Stimulated activated CD8-positive, alpha-beta memory T cell treated with anti-CD3 and anti-CD28 coated beads, Interleukin-4, amount 100 ng/mL, for 4 hours (primary cell): ENCODE measurements at places on chromosomes 1 and 21.

DNA sequence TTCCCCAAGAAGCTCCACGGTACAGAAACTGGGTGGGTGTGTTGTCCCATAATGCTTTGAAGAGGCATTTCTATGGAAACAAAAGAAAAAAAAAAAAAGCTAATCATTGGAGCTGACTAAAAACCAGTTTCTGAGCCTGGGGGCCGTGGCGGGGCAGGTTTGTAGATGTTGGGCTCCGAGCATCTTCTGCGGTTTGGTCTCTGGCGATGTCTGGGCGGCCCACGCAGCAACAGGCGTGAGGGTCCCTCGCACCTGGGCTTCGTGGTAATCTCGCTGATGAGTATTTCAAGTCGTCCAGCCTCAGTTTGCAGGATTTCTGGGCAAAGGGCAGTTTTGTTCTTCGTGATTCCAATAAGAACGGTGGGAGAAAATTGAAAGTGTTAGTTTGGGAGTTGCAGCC lies 6.8 kb downstream of the TP73 start:
- no peak for DNase-seq

DNA sequence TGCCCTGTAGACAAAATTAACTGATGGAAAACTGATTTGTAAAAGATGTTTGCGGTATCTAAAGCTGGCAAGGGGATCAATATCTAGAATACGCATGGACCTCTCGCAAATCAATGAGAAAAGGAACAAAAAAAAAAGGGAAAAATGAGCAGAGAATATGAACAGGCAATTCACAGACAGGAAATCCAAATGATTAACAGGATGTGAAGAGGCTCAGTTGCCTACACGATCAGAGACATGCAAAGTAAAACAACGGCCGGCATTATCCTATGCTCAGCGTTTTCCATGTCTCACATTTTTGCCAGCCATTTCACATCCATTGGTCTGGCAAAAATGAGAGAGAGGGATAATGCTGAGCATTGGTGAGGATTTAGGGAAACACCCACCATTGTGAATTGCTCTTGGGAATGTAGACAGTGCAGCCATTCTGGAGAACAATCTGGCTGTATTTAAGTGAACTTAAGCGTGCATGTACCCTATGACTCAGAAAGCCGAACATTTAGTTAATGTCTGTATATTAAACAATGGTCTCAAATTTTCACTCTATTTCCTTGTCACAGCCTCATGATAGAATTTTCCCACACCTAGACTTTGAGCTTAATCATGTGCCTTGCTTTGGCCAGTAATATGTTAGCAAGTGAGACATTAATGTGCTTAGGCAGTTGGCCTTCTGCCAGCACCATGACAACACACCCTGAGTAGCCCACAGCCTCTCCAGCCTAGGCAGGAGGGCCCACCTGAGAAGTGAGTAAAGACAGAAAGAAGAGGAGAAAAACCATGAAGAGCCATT lies 61.0 kb upstream of the NBPF3 start:
- DNase-seq, result no peak

- no peak for DNase-seq
These were observed 9.9 kb upstream of the QSOX1 start for GRCh38 chr1:180144659-180145357.

DNA sequence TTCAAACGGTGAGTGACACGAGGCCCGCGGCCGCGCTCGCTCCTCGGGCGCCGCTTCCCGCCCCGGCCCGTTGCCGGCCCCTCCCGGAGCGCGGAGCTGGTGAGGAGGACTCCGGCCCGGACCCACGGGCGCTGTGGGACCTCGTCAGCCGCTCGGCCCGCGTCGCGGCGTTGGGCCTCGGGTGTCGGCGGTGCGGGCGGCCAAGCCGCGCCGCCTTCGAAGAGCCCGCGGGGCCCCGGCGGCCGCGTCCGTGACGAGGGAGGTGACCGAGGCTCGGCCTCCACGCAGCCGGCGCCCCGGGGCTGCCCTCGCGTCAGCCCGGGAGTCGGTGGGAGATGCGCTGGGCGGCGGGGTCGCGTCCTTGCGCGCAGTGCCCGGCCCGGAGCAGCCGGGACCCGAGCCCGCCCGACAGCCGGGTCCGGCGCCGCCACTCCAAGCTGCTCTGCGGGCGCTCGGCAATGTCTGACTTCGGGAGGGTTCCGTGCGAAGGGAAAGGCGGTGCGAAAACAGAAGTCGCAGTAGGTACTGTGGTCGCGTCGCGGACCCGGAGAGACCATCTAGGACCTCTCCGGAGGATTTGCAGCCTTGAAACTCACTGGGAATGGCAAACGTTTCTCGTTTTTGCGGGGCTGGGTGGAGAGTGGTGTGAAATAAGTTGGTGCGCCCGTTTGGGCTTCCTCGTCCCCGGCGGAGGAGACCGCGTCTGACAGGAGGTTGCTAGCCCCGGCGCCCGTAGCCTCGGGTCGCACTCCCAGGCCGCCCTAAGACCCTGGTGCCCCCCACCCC lies 829 bp downstream of the SPEN start:
- DNase-seq, result no peak

DNA sequence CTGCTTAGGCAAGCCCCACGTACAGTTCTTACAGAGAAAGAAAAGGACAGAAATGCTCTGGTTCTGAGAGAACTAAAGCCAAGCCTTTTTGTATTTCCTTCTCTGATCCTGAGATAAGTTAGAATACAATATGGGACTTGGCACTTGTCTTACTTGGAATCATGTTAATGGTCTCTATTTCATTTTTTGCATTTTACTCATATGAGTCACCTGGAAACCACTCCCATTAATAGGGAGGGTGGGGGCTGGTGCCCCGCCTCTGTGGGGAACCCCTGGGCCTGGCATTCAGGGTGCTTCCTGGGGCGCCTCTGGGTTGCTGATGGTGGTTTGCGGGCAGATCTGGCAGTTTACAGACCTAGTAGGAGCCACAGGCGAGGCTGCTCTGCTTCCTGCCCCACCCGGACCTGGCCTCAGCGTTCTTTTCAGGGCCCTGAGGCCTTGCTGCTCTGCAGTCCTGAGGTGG lies 26.7 kb downstream of the TSPAN2 start:
- peak; percentile 86 for DNase-seq

DNA sequence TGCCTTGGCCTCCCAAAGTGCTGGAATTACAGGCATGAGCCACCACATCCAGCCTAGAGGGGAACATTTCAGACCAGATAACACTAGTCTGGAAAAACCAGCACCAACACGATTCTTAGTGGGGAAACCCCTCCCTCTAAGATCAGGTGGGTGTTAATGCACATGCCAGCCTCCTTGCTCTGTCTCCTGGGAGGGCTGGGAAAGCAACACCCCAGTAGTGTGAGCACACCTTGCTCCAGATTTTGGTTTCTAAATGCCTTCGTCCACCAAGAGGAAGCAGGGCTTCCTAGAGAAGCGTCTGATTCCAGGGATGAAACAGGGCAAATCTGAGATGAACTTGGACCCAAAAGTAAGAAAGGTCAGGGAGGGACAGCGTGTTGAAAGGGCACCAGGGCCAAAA lies 2.2 kb upstream of the KRTAP10-4 start:
- no peak for DNase-seq

GRCh38 chr1:234265321-234265720 lies 107.9 kb upstream of the COA6 start:
- DNase-seq, result no peak

DNA sequence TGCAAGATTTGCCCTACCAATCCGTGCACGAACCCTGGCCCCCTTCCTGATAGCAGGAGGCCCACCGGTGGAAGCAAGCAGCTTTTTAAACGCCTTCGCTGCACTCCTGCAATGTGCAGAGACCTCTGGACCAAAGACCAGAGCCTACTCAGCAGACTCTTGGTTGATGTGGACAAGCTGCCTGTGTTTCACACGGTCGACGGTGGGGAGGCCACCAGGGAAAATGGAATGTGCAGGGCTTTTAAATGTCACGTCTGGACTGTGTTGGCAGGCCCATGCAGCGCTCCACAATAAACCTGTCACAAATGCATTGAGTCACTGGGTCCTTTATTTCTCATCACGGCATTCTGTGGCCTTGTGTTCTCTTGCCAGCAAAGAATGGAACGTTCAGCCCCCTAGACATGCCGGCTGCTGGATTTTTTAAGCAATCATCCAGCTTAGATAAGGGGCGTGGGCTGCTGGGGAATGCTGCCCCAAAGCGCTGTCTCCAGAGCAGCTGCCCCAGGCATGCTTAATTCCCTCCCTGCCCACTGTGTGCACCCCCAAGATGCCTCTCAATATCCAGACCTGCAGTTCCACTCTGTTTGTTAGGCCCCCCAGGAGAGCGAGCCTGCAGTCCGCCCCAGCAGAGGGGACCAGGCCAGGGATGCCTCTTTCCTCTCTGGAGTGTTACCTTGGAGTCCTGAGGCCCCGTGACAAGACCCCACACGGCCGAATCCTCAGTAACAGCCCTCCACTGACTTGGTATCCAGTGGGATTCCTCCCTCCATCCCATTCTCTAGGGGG lies 71.3 kb downstream of the ATP5PO start:
- no peak for DNase-seq

- DNase-seq, result no peak
These were observed 4.7 kb downstream of the SHISA4 start for GRCh38 chr1:201893431-201893830.

DNA sequence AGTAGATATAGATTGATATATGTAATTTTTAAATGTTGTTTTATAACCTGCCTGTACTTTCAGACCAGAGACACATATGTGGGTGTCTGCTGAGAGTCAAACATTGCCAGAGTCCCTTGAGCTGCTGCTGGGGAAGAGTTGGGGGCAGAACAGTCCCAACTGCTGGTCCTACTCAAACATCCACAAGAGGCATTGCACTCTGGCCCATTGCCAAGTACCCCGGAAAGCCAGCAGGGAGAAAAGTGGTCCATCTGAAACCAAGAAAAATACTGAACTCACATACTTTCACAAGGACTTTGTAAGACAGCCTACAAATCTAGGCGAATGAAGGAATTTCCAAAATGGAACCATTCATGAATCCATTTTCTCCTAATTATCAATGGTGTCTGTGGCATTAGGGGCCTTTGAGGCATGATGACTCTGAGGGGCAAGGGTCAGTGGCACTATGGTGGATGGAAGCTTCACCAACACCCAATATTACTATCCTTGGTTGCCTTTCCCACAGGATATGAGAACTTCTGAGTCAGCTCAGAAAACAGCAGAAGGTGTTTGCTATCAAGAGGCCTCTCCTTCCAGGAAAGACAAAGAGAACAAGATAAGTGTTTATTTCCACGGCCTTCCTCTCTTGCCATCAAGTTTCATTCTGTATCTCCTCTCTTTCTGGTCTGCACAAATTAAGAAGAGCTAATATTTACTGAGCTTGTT lies 7.3 kb upstream of the TBX15 start:
- no peak for DNase-seq

GRCh38 chr1:202283379-202283844 lies 58.3 kb downstream of the UBE2T start:
- DNase-seq, result no peak

DNA sequence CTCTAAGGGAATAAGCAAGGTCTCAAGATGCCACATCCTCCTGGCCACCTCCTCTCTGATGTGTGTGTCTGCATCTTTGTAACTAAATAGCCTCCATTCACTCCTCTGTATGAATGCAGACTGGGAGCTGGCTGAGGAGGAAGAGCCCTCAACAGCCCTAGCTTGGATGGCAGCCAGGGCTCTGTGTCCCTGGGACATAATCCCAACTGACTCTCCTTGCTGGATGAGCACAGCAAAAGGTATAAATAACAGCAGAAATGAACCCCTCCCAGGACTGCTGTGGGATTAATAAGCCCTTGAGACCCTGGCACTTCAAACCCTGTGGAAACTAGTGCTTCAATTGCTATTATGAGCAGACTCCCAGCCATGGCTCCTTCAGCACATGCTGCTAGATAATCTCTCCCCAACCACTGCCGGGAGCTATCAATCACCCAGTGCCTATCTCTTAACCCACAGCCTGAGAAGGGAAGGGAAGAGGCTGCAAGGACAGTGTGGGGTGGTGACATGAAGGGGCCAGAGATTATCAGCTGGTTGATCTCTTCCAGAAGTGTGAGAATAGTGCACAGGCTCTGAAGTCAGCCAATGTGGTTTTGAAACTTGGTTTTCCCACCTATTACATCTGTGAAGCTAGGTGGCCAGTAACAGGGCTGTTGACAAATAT lies 152.2 kb downstream of the TNR start:
- DNase-seq, result no peak
